Glutamatergic neuron (in vitro differentiated cells): ENCODE measurements at places on chromosomes 7 and 10. TPM values are rescaled to one million over a fixed set of nuclear protein-coding genes. Genes with fewer than 3 reads are reported as not detected.
A peak's percentile ranks its signal among the peaks of the same experiment; 100 is the strongest.

DNA sequence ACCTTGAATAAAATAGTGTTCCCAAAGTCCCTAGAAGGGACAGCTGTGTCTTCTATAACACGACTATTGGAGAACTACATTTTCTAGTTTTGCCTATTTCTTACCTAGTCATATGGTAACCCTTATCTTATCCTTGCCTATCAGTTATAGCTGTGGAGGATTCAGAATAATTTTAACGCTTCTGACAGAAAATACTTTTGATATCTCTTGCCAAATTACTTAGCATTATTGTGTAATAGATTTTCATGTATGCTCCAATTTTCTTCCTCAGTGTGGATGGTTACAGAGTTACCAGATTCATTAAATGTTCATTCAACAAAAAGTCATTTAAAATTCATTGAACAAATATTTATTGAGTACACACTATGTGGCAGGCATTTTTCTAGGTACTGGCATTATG is 34.6 kb upstream of the LSM8 start:
- no peak for DNase-seq

DNA sequence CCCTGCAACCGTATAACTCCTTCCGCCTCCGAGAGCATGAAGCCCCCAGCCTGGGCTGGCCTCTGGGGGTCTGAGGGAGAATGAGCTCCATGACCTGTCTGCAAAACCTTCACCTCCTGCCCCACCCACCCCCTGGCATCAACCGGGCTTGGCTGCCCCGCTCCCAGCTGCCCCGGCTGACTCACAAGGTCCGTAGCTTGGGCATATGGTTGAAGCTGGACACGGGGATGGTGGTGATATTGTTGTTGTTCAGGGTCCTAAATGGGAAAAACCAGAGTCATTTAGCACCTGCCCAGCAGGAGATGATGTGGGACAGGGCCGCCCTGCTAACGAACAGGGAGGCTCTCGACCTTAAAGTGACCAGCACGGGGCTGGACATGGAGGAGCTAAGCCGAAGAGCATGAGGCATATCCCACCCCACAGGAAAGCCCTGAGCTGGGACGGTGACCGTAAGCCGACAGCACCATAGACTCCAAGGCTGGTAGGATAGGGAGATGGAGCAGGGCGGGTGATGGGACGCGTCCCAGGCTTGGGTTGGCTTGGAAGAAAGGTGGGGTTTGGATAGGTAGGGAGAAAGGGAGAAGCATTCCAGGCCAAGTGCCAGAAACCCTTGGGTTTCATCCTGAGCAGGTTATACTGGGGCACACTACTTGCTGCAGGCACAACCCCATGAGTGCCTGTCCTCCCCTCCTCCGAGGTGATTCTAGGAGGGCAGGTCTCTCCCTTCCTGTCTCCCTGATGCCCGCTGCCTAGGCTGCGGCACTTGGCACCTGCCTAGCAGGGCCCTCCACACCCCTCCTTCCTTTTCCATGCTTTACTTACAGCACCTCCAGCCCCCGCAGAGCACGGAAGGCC is 121.5 kb downstream of the SLIT1 start:
- no peak for DNase-seq

DNA sequence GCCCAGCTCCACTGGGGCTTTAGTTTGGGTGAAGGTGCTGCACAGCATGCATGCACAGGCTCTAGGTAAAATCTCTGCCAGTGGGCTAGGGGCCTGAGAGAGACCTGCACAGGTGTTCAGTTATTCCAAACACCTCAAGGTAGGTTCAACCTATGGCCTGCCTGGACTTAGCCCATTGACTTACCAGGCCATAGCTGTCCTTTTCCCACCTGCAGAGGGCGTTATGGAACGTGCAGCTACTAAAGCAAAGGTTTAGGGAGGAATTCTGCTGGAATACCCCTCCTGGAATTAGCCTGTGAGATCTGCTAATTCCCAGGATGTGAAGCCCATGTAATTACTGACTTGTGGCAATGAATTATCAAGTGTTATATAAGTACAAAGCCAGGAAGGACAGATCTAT is 3.6 kb downstream of the VWC2 start:
- DNase-seq = peak; percentile 57

The THAP5 gene
- total RNA-seq = 10.2 TPM

- no peak for DNase-seq
These were observed 27.2 kb downstream of the IPMK start for GRCh38 chr10:58240531-58240930.

DNA sequence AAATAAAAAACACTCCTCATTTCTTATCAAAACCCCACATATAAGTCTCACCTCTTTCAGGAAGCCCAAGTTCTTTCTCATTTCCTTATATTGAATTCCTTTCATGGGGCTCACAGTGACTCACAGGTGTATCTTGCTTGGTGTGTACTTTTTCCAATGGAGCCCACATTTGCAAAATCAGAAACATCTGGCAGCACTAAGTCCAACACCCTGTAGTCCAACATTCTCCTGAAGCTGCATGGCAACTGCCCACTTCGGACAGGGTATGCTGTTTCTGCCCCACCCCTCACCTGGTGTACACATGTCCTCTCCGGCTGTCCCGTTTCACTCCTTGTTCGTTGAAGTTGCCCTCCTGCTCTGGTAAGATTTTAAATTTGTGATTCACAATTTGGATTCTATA is 544.1 kb downstream of the SORCS3 start:
- no peak for DNase-seq

The RBP3 gene
- not detected for total RNA-seq

DNA sequence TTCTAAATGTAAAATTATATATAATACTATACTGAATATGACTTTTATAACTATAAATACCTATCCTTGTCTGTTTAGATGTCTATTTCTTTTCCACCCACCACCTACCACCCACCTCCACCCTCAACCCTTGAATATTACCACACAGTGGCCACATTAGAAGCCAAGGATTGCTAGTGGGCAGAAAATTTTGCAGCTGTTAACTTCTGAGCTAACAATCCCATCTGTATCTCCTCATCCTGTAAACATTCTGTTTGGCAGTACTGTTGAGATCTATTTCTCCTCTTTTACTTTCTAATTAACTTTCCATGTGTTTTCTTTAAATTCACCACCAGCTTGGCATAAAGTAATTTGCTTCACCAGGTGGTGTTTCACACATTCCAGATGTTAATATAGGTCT is 281.1 kb upstream of the BMPER start:
- DNase-seq = no peak

The POM121 gene
- total RNA-seq = 50.9 TPM

GRCh38 chr7:47322731-47323130 is 259.2 kb downstream of the TNS3 start:
- no peak for DNase-seq

DNA sequence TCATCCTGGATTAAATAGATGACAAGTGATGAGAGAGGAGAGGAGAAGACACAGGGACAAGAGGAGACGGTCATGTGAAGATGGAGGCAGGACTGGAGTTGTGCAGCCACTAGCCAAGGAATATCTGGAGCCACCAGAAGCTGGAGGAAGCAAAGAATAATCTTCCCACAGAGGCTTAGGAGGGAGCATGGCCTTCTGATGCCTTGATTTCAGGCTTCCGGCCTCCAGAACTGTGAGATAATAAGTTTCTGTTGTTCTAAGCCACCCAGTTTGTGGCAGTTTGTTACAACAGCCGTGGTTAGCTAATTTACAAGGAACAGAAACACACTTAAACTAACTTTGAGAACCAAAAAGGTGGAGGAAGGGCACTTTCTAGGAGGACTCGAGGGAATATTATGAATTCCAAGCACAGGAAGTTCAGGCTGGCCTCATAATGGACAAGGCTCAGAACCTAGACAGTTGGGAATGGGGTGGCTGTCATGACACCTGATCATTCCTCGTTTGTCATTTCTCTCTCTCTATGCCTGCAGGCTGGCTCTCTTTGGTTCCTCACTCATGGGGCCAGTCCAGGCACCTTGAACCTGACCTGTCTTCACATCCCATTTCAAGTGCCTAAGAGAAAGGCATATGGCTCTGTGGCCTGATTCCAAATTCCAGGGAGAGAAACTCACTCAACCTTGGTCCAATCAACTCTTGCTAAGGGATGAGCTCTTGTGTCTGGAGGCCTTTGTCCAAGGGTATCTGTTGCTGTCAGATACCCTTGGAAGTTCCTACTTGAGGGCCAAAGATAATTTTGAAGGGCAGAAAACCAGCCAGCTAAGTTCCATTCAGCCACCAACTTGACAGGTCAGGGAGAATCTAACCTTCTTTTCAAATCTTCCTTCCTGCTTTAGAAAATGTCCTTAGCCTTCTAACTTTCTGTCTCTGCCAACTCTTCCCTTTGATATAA is 33.5 kb upstream of the PDZD8 start:
- DNase-seq = no peak

DNA sequence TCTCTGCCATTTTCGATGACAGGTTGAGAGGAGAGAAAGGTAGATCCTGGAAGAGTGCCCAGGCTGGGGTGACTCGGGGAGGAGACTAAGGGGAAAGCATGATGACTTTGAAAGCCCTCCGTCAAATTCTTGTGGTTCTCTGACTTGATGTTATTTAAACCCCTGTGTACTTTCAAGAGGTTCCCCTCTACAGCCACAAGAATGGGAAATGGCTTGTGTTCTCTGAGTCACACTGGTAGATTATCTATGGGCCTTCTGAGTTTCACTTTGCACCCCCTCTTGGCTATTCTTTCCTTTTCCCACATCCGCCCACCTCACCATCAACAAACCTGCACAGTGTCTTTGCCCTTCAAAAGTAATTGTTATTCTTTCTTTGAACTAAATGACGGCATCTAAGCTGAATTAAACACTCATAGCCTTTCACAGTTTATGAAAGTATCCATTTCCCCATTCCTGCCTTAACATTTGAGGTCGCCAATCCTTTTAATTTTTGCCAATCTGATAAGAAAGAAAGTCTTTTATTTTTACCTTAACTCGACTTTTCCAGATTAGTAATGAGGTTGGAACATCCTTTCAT is 24.1 kb downstream of the PRF1 start:
- no peak for DNase-seq

DNA sequence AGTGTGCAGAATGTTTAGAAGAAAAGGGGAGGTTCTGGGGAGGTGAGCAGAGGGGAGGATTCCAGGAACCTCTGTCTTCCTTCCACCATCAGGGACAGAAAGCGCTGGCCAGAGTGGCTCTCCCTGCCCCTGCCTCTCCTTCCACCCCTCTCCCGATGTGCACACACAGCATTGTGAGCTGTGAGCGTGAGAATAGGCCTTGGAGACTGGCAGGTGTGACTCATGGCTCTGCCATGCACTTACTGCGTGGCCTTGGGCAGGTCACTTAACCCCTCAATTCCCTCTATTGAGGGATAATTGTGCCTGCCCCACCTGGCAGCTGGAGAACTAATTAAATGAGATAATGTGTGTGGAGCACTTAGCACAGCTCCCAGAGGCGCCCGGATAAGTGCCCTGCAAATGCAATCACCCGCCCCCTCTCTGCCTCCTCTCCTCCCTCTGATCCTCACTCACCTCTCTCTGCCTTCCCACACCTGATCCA is 115.4 kb downstream of the ZMIZ1 start:
- no peak for DNase-seq

DNA sequence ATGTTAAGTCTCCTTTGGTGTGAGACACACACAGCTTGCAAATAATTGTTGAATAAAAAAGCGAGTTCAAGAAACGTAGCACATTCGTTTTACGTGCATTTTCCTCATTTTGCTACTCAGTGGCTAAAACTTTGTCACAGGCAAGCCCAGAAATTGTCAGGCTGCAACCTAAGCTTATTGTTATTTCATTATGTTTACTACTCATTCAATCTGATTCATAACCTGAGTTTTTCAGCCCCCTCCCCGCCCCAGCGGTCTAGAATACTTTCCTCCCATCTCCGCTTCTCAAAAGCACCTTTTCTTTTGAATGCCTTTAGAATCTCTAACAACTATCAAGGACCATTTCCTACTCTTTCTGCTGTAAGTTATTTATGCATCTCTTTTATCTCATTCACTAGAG is 1.1 kb downstream of the FAM133B start:
- no peak for DNase-seq

GRCh38 chr7:26777385-26777784 is 87.0 kb downstream of the SKAP2 start:
- no peak for DNase-seq

DNA sequence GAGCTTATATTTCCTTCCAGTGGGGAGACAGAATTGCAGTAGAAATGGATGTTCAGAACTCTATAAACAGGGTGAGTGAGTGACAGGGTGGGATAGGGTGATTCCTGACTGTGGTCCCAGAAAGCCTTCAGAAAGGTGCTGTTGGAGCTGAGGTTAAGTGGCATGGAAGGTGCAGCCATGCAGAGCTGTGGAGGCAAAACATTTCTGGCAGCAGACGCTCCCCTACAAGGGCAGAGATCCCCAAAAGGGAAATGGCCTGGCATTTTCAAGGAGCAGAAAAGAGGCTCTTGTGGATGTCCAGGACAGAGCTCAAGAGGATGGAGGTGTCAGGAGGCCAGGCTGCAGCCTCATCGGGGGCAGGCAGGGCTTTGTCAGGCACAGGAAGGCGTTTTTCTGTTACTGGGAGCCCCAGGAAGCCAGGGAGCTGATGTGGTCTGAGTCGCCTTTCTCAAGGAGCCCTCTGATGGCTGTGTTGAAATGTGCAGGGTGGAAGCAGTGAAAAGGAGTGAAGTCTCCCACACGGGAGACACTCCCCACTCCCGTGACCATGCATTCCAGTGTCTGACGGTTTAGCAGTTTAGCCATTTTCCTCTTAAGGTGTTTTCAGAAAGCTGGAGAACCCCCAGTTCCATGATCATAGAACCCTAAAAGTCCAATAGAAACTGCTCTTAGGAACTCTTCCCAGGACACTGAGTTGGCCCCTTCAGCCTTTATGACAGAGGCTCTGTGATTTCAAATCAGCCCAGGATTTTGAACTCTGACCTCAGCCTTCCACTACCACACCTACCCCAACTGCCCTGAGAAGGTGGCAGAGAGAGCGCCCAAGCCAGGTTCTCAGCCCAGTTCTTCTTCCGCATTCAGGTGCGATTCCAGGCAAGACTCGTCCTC is 96.2 kb downstream of the C10orf105 start:
- DNase-seq = no peak

The IKZF1 gene
- 1.1 TPM for total RNA-seq

The SAMD9L gene
- total RNA-seq = not detected

GRCh38 chr10:16996530-16996964 is 133.1 kb downstream of the CUBN start:
- no peak for DNase-seq

DNA sequence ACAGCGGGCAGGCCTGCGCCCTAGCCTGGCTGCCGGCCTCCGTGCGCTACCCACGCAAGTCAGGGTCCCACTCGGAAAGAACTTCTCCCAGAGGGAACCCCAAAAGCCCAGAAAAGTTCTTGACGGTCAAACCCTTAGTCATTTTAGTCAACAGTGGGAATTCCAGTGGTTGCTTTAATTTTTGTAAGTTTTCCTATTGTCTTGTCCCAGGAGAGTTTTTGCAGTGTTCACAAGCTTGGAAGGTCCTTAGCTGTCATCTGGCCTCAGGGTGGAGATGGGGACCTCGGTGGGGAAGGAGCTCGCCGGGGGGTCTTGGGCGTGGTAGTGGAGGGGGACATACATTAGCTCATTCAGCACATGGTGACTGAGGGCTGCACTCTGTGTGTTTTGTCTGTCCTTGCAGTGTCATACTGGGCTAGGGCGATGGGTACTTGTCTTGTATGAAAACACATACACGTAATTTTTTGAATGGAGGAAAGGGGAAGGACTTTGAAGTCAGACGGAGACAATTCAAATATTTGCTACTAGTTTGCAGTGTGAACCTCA is 736 bp downstream of the MINDY4 start:
- DNase-seq = no peak

GRCh38 chr7:102077081-102077480 is 209.6 kb upstream of the SH2B2 start:
- no peak for DNase-seq
